Activated CD8-positive, alpha-beta memory T cell treated with anti-CD3 and anti-CD28 coated beads for 4 hours (primary cell): ENCODE measurements at places on chromosomes 16 and 17.

- DNase-seq: peak; percentile 31
Observed at GRCh38 chr17:8057691-8058114, 18.8 kb downstream of the ALOX15B start.

- DNase-seq: no peak
Observed at GRCh38 chr16:1157639-1158455, 4.9 kb downstream of the CACNA1H start.

DNA sequence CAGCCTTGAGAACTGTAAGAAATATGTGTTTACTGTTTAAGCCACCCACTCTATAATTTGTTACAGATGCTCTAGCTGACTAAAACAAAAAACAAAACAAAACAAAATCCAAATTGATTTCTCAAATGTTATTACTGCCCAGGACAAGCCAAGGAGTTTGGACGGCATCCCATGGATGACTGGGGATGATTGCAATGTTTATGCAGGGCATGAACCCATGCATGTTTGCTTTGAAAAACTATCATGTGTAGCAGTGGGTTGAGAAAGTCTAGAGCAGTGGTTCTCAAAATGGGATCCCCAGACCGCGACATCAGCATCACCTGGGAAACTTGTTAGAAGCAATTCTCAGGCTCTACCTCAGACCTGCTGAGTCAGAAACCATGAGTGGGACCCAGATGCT, 223.2 kb upstream of the PSMD7 start:
- no peak for DNase-seq

DNA sequence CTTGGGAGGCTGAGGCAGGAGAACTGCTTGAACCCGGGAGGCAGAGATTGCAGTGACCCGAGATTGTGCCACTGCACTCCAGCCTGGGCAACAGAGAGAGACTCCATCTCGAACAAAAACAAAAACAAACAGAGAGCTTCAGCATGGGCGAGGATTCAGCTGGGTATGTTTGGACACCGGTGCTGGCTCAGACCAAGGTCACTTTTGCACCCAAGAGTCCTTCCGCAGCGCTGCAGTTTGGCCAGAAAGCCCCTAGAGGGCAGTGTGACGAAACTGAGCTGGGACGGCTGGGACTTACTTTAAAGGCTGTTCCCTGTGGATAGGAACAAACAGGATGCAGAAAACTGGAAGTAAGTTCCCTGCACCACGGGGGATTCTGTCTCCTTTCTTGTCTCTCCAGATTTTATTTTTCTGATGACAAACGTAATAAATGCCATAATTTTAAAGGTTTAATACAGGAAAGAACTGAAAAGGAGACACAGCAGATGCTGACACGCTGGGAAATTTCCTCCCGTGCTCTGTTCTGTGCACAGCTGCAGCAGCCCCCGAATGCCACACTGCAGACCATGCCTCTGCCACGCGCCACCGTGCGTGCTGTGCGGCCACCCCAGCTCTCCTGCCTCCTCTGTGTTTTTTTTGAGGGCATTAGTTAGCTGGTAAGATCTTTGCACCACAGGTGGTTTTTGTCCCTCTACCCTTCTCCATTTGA, 25.2 kb upstream of the USP36 start:
- peak; percentile 30 for DNase-seq

GRCh38 chr17:64358261-64358788, 32.3 kb downstream of the PECAM1 start:
- no peak for DNase-seq
